GM12892 (cell line): ENCODE measurements at places on chromosomes 11 and 22.

GRCh38 chr11:34730544-34731295, 109.8 kb downstream of the EHF start:
- DNase-seq = no peak

GRCh38 chr11:20109731-20110445, 50.4 kb downstream of the DBX1 start:
- no peak for DNase-seq

- DNase-seq = no peak
Observed at GRCh38 chr22:29456211-29456671, 17.9 kb downstream of the RFPL1 start.

DNA sequence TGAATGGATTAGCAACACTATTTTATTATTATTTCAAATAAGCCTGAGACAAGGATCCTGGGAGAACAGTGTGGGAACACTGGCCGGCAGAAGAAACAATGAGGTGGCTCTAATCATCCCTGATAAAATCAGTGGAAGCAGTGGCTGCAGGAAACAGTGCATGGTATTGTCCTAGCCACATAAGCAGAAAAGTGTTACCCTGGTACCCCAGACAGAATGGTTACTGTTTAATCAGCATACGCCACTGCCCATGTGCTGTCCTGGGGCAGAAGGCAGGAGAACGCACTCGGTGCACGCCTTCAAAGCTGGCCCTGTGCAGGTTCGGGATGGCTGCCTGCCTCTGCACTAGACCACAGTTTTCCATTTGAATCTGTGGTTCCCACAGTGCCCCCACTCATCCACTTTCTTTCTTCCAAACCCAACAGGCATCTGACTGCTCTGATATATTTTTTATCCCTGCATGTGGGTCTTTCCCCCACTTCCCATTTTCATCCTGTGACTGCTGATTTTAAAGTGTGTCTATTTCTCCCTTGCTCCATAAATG, 25.7 kb downstream of the OPCML start:
- DNase-seq = no peak

DNA sequence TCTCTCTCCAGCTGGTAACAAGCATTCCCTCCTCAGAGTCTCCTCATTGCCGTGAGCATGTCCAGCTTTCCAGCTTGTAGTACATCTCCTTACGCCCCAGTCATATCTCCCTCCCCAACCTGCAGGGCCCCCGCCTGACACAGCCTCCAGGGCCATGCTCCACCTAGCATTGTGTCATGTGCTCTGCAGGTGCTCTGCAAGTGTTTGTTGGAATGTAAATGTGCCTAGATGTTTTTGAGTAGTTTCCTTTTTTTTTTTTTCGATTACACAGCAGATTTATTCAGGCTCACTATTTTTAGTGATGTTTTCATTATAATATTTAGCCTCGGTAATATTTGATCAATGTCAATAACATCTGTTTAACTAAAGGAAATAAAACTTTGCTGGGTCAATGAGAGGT, 82.5 kb downstream of the NCAM1 start:
- DNase-seq = no peak

DNA sequence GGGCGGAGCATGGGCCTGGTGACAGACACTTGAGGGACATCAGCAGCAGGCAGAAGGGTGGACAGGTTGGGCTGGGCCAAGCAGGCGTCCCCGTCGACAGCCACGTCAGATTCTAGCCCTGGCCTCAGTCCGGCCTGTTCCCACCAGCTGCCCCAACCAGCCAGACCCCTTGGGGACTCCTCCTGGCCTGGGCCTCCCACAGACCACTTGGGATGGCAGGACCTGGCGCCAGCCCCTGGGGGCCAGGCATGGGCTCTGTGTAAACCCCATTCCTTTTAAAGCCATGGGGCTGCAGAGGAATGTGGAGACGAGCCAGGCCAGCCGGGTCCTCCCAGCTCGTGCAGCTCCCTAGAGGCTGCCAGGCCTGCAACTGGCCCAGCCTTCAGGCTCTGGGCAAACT, 4.7 kb upstream of the SUSD2 start:
- DNase-seq = no peak

DNA sequence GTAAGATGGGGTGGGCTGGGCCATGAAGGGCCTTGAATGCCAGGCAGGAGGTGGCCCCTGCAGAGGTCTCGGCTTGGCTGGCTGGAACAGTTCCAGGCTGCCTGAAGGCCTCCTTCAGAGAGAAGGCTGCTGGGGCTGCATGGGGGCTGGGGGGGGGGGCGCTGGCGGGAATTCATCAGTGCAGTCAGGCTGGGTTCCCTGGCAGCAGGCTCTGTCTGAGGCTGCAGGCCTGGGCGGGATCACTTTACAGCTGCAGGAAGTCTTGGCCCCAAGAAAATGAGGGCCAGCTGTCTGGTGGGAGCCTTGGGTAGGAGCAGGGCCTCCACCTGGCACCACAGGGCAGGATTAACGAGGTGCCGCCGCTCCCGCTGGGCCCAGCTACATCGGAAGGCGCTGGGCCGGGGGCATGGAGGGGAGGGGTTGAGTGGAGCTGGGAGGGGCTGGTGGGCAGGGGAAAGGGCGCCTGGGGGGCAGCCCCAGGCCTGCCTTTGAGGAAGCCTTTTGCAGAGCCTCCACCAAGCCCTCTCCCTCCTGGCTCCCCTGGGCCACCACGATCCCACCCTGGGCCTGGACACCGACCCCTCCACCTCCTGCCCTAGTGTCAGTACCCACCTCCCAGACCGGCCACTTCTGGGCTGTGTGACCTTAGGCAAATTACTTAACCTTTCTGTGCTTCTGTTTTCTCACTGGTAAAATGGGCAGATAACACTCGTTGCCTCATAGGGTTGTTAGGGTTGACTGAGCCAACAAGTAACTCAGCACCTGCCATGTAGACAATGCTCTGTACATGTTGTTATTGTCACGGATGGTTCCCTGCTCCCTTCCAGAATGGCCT, 31.0 kb upstream of the HMOX1 start:
- no peak for DNase-seq

DNA sequence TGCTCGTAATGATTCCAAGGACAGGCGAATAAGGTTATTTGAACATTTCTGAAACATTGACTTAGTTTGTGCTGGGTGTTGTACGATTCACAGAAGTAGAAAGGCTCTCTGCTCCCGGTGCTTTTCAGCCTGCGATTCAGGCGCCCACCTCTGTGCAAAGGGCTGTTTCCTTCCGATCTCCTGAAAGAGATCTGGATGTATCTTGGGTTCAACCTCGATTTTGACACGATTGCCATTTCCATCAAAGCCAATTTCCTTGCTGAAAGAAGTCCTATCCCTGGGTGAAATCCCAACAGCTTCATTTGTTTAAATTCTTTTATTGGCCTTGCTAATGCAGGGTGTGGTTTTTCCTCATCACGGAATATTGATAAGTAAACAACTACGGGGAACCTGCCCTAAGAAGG, 1.1 kb upstream of the ZC3H12C start:
- DNase-seq = no peak

- DNase-seq = no peak
Observed at GRCh38 chr22:27810609-27811151, 9.1 kb upstream of the MN1 start.

DNA sequence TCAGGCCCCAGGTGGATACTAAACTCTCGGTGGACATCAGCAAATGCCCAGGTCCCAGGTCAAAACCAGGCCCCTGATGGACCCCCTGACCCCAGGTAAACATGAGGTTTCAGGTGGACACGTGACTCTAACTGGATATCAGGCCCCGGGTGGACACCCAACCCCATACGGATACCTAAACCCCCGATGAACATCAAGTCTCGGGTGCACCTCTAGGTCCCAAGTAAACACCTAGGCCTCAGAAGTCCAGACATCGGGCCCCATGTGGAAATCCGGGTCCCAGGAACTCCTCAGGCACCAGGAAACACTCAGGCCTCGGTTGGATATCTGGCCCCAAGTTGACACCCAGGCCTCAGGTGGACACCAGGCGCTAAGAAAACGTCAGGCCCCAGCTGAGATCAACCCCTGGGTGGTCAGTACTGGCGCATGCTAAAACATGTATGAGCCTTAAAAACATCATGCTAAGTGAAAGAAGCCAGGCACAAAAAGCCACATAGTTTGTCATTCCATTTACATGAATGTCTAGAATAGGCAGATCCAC, 54.4 kb upstream of the SEPTIN5 start:
- no peak for DNase-seq

DNA sequence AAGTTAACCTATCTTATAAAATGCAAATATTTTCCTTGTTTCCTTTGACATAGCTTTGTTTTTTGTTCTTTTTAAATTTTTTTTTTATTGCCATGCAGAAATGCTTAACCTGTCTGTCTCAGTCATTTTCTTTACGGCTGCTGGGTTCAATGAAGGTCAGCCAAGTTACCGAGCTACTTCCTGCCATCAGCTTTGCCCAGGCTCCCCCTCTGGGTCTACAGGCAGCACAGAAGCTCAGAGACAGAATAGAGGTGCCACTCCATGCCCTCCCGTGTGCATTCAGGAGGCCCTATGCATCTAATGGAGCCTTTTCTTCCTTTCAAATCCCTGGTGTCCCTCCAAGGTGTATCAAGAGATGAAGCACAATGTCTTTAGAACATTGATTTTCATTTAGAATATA, 411.0 kb upstream of the NARS2 start:
- no peak for DNase-seq

DNA sequence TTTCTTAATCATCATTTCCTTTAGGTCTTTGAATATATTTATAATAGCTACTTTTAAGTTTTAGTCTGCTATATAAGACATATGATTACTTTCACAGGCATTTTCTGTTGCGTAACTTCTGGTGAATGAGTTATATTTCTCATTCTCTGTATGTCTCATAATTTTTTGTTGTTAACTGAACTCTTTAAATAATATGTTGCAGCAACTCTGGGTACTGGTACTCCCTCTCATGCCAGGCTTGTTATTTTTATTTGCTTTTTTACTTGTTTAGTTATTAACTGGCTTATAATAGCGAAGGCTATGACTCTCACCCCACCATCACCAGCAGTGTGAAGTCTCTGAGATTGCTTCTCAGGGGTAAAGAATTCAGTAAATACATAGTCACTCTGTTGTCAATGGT, 524.2 kb upstream of the CHORDC1 start:
- no peak for DNase-seq

DNA sequence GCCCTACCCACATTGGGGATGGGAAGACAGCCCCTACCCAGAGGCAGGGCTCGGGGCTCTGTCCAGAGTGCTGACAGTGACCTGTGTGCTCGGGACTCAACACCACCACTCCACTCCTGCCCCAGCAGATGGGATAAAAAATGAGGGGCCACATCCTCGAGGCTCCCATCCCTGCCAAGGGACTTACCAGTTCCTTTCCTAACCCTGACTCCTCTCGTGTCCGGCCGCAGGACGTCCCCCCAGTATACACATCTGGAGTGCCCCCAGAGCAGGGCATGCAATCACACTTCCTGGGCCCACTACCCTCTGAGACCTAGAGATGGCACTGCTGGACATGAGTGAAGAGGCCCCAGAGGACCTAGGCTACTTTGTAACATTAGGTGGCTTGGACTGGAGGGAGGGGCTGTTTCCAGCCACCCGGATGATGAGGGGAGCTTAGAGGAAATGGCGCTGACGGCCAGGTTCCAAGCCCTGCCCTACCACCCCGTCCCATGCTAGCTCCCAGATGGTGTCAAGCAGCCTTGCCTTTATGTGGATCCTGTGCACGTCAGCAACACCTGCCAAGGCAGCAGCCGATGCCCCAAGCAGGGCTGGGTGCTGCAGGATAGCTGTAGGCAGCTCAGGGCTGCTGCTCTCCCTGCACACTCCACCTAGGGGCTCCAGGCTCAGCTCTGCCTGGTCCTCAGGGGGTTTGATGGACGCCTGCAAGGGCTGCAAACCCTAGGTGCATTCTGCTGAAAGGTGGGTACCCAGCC, 86.6 kb downstream of the DGCR2 start:
- DNase-seq = no peak

DNA sequence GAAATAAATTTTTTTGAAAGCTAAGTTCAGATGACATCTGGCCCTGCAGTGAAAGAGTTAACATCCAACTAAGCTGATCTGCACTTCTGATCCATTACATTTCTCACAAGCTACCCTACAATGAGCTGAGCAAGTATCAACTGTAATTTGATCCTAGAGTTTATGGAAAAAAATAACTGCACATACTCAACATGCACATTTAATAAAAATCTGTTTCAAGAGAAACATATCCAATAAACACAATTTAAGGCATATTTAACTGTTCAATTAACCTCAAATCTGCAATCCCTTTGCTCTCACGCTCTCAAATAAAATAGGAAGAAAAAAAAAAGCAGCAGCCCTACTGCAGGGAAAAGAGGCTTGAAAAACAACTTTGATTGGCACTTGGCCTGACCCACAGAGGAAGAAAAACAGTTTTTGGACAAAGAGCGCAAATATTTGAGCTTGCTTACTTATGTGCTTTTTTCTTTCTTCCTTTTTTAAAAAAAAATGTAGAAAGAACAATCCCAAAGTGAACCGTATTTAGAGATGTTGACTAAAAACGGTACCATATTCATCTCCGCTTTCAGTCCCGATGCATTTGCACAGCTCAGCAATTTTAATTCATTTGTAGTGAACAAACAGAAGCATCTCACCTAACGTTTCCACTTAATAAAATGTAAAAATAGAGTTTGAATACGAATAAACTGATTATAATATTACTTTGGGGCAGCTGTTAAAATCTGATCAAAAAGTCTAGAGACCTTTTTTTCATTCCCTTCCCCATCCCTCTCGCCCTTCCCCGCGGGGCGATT, 1.6 kb downstream of the SESN3 start:
- DNase-seq = no peak

DNA sequence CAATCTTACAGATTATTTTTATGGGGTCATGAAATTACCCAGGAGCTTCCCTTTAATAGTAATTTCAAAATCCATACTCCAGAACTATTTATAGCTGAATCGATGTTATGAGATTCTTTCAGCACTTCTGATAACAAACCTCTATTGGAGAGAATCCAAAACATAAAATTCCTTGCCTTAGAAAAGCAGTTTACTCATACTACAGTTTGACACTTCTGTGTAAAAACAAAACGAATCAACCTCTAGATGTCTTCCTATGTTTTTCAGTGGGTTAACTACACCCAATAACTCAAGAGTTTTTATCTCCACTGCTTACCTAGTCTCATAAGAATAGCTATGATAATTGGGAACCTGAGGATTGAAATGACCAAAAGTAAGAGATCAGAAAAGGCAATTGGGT, 35.6 kb downstream of the KIF18A start:
- DNase-seq = no peak

- DNase-seq = no peak
Observed at GRCh38 chr11:92224054-92224406, 588 bp upstream of the FAT3 start.

- no peak for DNase-seq
Observed at GRCh38 chr11:90434858-90435257, 212.0 kb upstream of the CHORDC1 start.

GRCh38 chr22:28741200-28741784, 328 bp downstream of the CHEK2 start:
- DNase-seq = no peak

DNA sequence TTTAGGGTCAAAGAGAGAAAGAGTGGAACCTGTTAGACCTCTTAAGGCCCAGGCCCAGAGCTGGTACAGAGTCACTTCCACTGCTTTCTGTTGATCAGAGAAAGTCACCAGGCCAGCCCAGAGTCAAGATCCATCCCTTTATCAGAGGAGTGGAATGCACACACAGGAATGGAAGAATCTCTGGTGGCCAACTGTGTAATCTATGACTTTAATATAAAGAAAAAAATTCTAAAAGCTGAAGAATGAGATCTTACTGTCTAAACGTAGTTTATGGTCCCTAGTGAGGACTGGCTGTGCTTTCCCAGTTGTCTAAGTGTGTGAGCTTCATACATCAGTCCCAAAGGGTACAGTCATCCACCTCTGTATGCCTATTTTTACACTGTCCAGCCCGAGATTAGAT, 51.0 kb downstream of the PPFIBP2 start:
- DNase-seq = no peak
